Vagina (tissue), 2 donors: ENCODE measurements at places on chromosomes 6 and 20.

GRCh38 chr6:159193923-159194322 is 24.7 kb downstream of the FNDC1 start:
- DNase-seq, result no peak

- DNase-seq, result no peak
Observed at GRCh38 chr20:478949-479429, 16.7 kb upstream of the TBC1D20 start.

DNA sequence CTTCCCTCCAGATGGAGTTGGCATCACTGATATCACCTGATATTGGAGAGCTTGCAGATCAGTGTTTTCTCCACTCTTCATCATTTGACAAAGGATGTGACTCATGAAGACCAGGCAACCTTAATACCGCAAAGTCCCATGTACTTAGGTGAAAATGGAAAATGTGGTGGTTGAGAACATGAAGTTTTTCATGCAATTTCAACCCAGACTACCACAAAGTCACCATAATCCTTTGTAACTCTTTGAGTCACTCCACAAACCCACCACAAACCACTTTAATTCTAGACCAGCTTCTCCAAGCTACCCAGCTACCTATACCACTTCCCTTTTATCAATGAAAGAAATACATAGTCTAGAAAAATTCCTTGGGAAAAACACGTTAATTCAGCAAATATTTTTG is 7.1 kb downstream of the NHLRC1 start:
- no peak for DNase-seq

DNA sequence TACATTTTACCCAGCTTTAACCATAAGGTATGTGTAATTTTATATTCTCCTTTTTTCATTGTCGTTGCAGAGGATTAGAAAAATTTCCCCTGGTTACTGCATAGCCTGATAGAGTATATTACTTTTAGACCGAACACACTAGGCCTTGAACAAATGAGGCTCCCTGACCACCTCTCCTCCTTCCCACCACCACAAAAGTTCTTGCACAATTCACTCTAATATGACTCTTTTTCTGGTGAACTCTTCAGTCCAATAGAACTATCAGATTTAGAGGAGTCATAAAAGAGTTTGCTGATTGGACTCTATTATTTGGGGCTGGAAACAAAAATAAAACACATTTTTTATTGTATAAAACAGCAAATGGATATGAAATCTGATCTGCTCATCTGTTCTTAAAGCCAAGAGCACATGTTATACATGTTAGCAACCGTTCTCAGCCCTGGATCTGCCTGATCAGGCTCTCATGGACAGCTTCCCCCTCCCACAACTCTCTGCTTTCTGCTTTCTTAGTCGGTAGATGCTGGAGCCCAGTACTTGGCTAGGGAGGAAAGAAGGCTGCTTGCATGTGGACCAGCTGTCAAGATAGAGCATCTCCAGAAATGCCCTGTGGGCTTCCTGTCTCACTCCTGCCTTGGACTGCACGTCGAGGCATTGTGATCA is 83.5 kb downstream of the CD164 start:
- DNase-seq, result no peak

GRCh38 chr6:96499781-96500180 is 21.8 kb upstream of the UFL1 start:
- no peak for DNase-seq

- DNase-seq, result no peak
Observed at GRCh38 chr20:9261781-9262180, 192.9 kb downstream of the PLCB4 start.

- no peak for DNase-seq
Observed at GRCh38 chr6:38387971-38388370, 251.8 kb downstream of the BTBD9 start.

GRCh38 chr6:76453270-76453669 is 380.8 kb upstream of the IMPG1 start:
- DNase-seq, result no peak

- DNase-seq, result peak; percentile 31
Observed at GRCh38 chr6:107812234-107812769, 11.8 kb downstream of the SCML4 start.
